ENCODE measurements at places on chromosomes 7 and 10. TPM values are rescaled to one million over a fixed set of nuclear protein-coding genes. Genes with fewer than 3 reads are reported as not detected.

DNA sequence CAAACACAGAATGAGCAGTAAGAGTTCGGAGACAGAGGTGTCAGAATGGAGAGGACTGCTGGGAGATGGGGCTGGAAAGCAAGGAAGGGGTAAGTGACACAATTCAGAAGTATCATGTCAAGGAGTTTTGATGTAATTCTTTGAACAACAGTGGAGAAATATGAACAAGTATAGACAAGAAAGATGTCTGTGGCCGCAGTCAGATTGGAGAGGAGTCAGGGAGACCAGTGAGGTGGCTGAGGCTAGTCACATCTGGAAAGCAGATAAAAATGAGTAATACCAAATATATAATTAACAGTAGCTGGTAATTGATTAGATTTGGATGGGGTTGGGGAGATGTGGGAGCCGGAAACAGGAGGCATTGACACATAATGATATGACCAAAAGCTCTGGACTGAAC lies 540.9 kb downstream of the SUGCT start:
- DNase-seq, result no peak

DNA sequence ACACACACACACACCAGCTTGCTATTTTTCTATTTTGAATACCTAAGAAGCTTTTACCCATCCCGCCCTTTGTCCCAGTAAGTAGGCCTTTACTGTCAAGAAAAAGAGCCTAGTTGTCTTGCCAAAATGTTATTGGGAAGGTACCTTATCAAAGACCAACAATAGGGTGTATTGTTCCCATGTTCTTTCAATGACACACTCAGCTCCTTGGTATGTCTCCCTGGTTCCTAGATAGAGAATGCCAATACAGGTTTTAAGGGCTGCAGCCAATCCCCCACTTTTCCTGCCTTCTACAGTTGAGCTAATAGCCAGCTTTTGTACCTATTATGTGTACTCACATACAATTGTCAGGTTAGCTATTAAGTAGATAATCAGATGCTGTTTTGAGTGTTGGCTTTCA lies 92.0 kb upstream of the LRRTM3 start:
- DNase-seq, result no peak

DNA sequence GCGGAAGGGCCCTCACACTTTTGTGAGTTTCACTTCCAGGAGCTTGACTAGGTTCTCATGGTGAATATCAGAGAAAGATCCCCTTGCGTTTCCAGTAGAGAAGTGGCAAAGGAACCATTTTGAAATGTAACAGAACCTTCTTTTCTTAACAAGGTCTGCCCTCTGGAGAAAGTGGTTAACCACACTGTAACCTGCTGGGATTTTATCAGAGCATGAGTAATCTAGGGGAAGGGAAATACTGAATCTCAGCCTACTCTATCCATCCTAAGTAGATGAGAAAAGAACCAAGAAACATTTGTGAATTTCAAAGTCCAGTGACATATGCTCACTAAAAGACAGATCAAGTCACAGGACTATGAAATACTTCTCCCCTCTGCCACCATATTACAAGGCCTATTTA lies 235.5 kb downstream of the ZEB1 start:
- no peak for DNase-seq

DNA sequence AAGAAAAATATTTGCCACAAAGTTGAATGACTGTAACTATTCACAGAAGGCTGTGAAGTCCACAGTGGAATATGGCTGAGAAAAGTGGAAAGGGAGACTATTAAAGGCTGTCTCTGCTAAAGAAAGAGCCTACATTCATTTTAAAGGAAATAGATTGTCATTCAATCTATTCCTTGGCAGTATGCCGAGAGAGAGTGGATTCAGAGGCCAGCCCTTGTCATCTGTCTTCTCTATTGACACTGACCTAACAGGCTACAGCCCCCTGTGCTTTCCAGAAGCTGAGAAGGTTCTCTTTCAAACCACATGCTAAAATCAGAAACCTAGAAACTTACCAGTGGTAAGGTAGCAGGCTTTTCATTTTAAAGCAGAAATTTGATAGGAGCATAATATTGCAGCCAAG lies 12.1 kb downstream of the ODAD2 start:
- no peak for DNase-seq

- no peak for DNase-seq
These were observed 105.0 kb upstream of the LANCL2 start for GRCh38 chr7:55260171-55260570.

GRCh38 chr7:142798451-142799436 lies 28.0 kb downstream of the PRSS2 start:
- no peak for DNase-seq

GRCh38 chr7:51316262-51316665 lies 345 bp downstream of the COBL start:
- peak; percentile 18 for DNase-seq

- no peak for DNase-seq
These were observed 69.2 kb downstream of the INHBA start for GRCh38 chr7:41633690-41634089.

DNA sequence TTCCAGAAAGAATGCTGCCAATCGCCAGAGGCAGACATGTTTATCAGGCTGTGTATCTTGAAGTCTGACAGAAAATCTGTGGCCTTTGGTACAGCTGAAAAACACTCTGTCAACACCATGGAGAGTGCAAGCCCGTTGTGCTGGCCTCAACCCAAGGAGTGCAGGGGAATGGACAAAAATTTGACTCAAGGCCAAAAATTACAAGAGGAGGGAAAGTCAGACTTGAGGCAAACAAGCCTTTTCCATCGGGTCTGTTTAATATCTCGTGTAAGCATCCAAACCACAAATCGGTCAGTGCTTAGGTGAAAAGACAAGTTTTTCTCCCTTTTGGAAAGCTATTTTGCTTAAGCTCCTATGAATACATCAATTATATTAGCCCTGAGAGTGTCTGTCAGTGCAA lies 305.3 kb upstream of the NFE2L3 start:
- DNase-seq, result no peak

- DNase-seq, result no peak
These were observed 1.8 kb downstream of the STMP1 start for GRCh38 chr7:135664046-135664589.

DNA sequence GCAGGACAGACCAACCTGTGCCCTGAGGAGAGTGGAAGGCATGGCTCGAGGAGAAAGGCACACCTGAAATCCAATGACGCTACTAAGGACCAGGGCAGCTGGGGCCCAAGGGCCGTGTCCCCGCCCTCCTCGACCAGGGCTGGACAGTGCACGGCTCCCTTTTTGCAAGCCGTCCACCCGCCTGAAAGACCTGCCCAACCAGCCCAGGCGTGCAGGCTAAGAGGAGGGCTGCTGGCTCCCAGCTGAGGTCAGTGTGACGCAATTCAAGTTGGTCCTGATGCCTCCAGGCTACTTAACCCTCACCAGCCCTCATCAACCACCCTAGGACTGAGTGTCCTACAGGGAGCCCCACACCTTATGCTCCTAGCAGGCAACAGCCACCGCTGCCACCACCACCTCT lies 69.3 kb downstream of the DLG5 start:
- no peak for DNase-seq

Gene CYP3A7
- total RNA-seq, result 0.18 TPM

Gene CACNA2D1
- total RNA-seq, result 20.7 TPM

Gene RPEL1
- total RNA-seq, result not detected

Gene FBXL15
- total RNA-seq, result 8.7 TPM

Data from endothelial cell (in vitro differentiated cells).